Smooth muscle cell of the brain vasculature (primary cell): ENCODE measurements at places on chromosomes 11 and 22.

- DNase-seq = no peak
Observed at GRCh38 chr22:23147617-23148387, 2.5 kb downstream of the RAB36 start.

- no peak for DNase-seq
Observed at GRCh38 chr22:49838771-49839717, 11.4 kb upstream of the BRD1 start.

DNA sequence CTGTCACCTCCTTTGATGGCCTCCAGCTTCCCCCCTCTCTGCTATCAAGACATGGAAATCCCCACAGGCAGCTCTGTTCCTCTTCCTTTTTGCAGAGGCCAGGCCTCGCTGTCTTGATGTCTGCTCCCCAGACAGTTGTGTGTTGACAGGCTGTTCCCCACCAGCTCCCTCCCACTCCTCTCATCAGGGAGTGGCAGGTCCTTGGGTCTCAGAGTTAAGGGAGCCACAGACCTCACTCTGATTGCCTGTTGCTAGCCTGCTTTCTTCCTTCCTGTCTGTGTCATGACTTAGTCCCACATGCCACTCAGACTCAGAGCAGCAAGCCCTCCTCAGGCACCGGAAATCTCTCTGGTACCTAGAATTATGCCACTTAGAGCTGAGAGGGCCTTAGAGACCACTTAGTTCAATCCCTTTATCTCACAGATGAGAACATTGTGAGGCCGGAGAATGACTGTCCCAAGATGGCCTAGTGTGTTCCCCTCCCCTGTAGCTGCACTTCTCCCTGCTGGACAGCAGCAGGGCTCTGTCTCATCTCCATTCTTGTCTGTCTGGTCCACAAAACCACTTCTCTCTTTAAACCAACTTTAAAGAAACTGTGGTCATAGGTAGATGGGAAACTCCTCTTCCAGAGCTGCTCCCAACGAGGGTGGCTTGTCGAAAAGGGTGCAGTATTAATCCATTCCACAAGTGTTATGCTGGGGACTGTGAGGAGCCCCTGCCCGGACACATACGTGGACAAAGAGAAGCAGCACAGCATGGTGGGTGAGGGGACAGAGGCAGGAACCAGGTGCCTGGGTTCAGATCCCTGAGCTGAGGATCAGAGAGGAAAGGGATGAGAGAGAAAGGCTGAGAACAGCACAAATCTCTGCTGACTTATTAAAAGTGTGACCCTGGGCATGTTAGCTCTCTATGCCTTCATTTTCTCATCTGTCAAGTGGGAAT is 4.2 kb downstream of the AMPD3 start:
- DNase-seq = no peak

- no peak for DNase-seq
Observed at GRCh38 chr11:117837791-117838190, 13.2 kb upstream of the FXYD2 start.

- DNase-seq = no peak
Observed at GRCh38 chr22:43326331-43327156, 16.6 kb downstream of the SCUBE1 start.

DNA sequence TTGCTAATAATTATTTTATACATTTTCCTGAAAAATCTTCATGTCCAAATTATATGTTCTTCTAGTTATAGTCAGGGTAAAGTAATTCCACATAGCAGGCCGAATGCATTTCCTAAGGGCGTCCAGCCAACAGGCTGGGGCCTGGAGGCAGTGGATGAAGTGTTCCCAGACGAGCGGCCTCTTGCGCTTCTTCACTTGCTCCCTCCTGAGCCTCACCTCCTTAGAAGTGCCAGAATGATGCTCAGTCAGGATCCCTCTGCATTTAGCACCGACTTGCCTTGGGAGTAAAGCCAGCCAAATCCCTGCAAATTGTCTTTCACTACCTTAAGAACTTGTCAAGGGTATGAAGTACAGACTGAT is 1.5 kb downstream of the OLFML1 start:
- no peak for DNase-seq

DNA sequence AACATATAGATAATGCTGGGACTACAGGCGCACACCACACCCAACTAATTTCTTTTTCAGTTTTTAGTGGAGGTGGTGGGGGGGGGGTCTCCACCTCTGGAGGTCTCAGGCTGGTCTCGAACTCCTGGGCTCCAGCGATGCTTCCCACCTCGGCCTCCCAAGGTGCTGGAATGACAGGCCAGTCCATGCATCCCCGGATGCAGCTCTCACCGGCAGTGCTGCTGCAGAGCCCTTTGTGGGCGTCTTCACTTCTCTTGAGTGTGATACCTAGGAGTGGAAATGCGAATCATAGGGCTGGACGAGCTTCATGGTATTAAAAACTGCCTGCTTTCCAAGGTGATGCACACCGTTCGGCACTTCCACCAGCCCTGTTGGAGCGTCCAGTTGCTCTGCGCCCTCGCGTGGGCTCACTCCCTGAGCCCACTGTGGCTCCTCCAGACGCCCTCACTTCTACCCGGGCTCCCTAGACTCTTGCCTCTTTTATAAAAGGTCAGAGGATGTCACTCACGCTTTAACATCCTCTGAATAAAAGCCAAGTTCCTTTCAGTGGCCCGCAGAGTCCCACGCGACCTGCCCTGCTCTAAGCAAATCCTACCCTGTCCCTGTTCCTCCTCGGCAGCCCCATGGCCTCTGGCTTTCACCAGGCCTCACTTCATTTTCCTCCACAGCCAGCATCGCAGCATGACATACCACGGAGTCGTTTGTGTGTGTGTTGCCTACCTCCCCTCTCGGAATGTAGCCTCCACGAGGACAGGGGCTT is 837 bp upstream of the BID start:
- no peak for DNase-seq

DNA sequence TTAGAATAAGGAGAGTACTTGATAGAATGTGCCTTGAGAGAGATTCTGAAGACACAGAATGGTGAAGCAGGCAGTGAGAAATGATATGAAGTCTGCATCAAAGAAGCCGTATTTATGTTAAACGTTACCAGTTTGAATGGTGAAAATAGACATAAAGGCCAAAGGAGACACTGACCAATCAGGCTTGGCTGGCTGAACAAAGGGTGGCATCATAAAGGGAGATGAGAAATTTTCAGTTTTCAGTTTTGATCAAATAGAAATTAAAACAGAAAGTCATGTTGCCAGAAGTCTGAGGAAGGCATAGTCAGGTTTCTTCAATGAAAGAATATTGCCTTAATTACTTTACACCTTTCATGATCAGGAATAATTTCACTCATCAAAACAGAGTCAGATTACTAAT is 6.6 kb downstream of the OR51F1 start:
- DNase-seq = no peak

- DNase-seq = no peak
Observed at GRCh38 chr22:48175721-48176120, 1413.3 kb downstream of the TBC1D22A start.

GRCh38 chr11:33323421-33323820 is 66.2 kb downstream of the HIPK3 start:
- DNase-seq = no peak

GRCh38 chr22:36734171-36735058 is 30.9 kb upstream of the CACNG2 start:
- no peak for DNase-seq

GRCh38 chr22:46019351-46019750 is 42.4 kb upstream of the WNT7B start:
- DNase-seq = no peak

DNA sequence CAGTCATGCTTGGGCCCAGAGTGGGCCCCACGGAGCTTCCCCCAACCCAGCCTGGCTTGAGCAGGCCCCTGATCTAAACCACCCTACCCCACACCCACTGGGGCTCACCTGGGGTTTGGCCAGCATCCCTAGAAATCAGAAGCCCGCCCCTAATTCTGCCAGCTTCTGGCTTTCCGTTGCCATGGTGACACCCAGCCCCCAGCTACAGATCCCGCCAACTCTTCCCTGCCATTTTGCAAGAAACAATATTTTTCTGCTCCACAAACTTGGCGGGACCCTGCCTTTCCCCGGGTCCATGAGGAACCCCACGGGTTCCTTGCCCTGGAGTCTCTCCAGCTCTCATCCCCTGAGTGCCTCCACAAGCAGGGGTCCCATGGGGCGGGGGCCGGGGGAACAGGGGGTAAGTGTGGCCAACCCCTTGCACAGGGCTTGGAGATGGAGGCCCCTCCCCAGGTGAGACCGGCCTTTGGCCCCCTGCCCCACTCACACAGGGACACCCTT is 90.0 kb downstream of the CDKN1C start:
- DNase-seq = no peak

GRCh38 chr22:29738118-29738815 is 18.5 kb downstream of the CABP7 start:
- DNase-seq = no peak

DNA sequence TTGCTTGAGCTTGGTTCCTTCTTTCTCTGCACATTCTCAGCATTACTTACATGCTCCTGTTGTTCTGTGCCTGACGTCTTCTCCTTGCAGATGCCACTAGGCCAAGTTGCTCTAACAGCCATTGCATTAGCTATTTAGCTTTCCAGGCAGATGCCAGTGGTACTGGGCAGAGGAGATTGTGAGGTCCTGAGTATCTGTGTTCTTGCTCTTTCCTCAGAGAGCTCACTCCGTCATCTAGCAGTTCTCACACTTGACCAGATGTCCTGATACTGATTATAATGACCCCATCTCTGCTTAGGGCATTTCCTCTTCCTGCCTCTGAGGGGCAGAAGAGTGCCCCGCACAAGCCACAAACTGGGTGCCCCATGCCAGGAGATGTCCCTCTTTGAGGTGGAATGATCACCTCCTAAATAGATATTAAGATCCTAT is 30.7 kb downstream of the ARHGAP1 start:
- no peak for DNase-seq

DNA sequence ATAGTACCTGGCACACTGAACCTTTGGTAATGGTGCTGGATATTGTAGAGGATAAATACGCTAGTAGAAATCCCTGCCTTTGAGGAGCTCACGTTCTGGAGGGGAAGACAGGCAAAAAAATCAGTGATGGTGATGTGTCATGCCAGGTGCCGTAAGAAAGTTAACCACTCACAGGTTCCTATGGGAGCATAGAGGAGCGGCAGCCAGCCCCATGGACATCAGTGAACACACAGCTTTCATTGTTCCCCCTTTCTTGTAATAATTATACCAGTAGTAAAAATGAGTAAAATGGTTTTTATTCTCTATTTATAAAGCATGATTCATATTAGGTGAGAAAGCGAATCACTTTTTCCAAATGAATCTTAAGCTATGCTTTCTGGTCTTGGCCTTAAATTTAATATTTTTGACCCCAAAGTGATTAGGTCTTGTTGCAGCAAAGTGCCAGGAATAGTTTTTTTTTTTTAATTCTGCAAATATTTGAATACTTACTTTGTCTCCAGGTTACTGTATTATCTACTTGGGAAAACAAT is 57.9 kb downstream of the UVRAG start:
- DNase-seq = no peak

DNA sequence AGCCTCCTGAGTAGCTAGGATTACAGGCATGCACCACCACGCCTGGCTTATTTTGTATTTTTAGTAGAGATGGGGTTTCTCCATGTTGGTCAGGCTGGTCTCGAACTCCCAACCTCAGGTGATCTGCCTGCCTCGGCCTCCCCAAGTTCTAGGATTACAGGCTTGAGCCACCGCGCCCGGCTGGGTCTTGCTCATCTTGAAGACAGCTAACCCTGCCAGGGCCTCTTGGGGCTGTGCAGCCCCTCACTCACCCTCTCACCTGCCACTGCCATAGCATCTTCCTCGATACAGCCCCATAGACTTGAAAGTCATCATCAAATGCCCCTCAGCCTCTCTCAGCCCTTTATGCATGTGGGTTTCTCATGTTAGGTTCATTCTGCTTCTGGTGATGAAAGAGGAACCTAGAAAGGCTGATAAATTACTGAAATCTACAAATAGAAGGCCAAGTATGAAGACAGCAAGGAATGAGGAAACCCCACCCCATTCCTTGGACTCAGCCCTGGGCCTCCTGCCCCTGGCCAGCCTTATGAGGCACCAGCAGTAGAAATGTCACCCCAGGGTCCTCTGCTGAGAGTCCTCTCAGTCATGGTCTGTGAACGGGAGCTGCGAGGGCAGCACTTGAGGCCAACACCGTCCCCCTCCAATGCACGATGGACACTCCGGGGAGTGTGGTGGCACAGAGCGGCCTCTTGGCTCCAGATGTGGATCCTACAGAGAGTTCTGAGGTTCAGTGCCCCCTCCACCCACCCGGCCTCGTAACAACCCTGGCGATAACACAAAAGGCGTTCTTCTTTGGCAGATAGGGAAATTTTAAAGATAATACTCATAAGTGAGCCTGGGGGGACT is 24.8 kb downstream of the SCGB1A1 start:
- DNase-seq = no peak

GRCh38 chr22:24060375-24060788 is 49.3 kb downstream of the CABIN1 start:
- DNase-seq = peak; percentile 83

DNA sequence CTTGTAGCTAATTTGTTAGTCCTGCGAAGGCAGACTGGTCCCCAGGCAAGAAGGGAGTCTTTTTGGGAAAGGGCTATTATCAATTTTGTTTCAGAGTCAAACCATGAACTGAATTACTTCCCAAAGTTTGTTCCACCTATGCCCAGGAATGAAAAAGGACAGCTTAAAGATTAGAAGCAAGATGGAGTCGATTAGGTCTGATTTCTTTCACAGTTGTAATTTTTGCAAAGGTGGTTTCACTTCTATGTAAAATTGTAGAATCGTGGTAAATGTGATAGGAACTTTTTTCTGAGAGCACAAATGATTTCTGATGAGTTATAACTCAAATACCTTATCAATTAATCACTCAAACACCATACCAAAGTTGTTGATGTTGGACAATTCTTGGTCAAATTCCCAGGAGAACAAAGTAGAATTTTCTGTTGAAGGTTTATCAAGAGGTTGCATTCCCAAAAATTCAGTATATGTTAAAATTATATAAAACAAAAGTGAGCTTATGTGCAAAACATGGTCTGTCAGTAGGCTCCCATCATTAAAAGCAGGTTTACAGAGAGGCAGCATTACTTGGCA is 2.9 kb upstream of the CTSC start:
- no peak for DNase-seq

DNA sequence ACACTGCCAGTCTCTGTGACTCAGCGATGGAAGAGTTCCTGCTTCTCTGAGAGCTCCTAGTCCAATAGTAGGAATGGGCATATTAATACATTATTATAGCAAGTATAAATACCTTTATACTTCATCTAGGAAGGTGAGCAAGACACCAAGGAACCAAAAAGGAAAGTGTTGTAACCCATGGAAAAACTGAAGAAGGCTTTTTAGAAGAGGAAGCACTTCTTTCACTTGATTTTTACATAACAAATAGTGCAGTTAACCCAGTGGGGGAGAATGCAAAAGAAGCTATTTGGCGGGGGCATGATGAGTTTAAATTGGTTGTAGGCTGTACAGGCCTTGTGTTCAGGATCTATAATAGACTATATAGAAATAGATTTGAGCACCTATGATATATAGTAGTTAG is 31.2 kb upstream of the C11orf87 start:
- DNase-seq = no peak

GRCh38 chr11:129694966-129695365 is 120.7 kb upstream of the TMEM45B start:
- no peak for DNase-seq

- DNase-seq = no peak
Observed at GRCh38 chr11:98800696-98801095, 220.1 kb upstream of the CNTN5 start.
